ENCODE measurements at places on chromosomes 7 and 10.

GRCh38 chr10:100653957-100654781, 91.2 kb upstream of the PAX2 start:
- DNase-seq = no peak

GRCh38 chr7:25759748-25760147, 392.2 kb upstream of the NFE2L3 start:
- no peak for DNase-seq

- DNase-seq = no peak
Observed at GRCh38 chr7:101947899-101948298, 130.5 kb downstream of the CUX1 start.

DNA sequence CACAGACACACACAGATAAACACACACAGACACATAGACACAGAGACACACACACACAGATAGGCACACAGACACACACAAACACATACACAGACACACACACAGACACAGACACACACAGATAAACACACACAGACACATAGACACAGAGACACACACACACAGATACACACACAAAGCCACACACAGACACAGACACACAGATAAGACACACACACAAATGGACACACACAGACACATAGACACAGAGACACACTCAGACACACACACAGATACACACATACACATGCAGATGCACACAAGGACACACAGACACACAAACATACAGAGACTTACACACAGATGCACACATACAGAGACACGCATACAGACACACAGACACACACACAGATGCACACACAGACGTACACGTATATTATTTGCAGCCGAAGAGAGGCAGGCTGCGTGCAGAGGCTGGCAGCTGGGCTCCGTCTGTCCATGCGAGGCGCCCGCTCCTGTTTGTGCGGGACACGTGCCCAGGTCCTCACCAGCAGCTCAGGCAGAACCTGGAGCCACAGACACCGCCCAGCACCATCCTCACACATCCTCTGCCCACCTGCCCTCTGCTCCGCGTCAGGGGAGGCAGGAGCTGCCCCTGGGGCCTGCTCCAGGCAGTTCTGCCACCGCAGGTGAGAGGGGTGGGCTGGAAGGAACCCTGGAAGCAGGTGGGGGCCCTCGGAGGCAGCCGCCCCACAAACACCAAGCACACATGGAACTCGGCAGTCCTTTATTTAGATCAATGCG, 1.2 kb downstream of the CALML5 start:
- DNase-seq = no peak

DNA sequence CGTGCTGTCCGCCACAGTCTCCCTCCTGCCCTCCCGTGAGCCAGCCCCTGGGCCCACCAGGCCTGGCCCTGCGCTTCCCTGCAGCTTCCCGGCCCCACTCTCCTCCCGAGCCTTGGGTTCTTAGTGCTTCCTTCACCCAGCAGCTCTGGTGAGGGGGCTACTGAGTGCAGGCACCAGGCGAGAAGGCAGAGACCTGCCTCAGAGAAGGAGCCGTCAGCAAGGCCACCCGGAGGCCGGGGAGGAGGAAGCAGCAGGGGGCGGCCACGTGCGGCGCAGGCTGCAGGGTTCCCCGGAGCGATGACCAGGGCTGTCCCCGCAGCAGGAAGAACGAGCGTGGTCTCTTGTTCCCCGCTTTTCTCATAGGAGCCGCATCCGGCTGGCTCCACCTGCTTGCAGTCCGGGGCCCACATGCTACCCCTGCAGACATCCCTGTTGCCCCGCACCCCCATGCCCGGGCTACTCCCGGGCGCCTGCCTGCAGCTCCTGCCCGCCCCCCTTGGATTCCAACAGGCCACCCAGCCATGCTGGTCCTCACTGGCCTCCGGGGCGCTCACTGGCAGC, 20.5 kb downstream of the YKT6 start:
- no peak for DNase-seq

GRCh38 chr7:150924369-150924781, 53.7 kb downstream of the KCNH2 start:
- DNase-seq = no peak

GRCh38 chr10:119357412-119358151, 150.2 kb downstream of the GRK5 start:
- no peak for DNase-seq

DNA sequence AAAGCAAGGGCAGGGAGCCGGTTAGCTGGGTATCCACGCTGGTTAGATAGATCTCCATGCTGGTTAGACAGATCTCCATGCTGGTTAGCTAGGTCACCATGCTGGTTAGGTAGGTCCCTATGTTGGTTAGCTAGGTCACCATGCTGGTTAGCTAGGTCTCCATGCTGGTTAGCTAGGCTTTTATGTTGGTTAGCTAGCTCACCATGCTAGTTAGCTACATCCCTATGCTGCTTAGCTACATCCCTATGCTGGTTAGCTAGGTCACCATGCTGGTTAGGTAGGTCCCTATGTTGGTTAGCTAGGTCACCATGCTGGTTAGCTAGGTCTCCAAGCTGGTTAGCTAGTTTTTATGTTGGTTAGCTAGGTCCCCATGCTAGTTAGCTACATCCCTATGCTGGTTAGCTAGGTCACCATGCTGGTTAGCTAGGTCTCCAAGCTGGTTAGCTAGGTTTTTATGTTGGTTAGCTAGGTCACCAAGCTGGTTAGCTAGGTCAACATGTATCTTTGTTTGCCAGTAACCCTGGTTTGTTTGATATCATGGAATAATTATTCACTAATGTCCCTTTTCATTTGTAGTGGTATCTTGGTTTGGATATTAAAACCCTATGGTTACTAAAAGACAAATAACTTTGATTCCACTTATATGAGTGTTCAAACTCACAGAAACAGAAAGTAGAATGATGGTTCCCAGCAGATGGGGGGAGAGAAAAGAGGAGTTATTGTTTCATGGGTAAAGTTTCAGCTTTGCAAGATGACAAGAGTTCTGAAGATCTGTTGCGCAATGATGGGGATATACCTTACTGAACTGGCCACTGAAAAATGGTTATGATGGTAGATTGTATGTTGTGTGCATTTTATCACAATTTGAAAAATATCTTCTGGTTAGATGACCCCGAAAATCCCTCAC, 136.2 kb downstream of the PRPF18 start:
- no peak for DNase-seq

GRCh38 chr7:876972-877311, 588 bp downstream of the GET4 start:
- DNase-seq = no peak

DNA sequence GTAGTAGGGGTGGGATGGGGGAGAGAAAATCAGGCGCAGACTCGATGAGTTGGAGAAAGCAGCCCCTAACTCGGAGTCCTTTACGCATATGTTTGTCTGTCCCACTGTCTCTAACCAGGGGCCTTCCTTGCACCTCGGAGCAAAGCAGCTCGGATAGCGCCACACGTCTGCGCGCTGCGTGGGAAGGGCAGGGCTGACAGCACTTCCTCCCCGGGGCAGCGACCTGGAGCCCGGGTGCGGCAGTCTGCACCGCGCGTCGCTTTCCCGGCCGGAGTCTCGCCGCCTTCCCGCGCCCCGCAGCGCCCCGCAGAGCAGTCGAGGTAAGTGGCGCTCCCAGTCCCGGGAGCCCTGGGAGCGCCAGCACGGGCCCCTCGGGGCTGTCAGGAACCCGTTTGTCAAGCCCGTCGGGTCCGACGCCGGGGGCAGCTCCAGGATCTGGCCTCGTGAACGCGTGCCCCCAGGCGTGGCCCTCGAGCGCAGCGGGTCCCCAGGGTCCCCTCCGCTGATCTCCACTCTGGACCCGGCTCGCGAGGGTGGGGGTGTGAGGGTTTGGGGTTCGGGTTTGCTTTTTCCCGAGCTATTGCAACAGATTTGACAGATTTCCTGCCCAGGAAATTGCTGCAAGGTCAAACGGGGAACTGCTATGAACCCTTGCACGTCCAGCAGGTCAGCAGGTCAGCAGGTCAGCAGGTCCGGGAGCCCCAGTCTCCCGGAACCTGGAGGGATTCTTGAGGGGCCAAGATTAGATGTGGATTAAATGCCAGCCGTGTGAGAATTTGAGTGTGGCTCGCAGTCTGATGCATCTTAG, 597 bp downstream of the APBB1IP start:
- DNase-seq = peak; percentile 24

- DNase-seq = no peak
Observed at GRCh38 chr10:46268076-46268881, 18.5 kb upstream of the ANTXRL start.

GRCh38 chr7:47285860-47286491, 295.9 kb downstream of the TNS3 start:
- no peak for DNase-seq

- no peak for DNase-seq
Observed at GRCh38 chr10:78319371-78319770, 285.7 kb downstream of the RPS24 start.

DNA sequence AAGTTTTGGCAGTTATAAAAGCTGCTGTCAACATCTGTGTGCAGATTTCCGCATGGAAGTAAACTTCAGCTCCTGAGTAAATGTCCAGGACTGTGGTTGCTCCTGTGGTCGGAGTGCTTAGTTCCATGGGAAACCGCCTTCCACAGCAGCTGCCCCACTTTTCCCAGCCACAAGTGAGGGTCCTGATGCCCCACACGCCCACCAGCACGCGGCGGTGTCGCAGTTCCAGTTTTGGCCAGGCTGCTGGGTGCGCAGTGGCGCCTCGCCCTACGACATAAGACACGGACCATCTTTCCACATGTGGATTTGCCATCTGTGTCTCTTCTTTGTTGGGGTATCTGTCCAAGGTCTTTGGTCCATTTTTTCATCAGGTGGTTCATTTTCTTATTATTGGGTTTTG, 167.1 kb downstream of the DIP2C start:
- DNase-seq = no peak

- DNase-seq = no peak
Observed at GRCh38 chr10:124655191-124656112, 88.7 kb downstream of the FAM53B start.

All from hematopoietic multipotent progenitor cell treated with erythropoietin and hydrocortisone succinate and interleukin-3 and kit ligand, for 15 days (in vitro differentiated cells).